NCI-H2107 (cell line): ENCODE measurements at places on chromosomes 4 and X.

- no peak for DNase-seq
These were observed 15.3 kb downstream of the RTL3 start for GRCh38 chrX:78643874-78644273.

- DNase-seq, result no peak
These were observed 108.5 kb downstream of the FAM53A start for GRCh38 chr4:1575418-1576303.

DNA sequence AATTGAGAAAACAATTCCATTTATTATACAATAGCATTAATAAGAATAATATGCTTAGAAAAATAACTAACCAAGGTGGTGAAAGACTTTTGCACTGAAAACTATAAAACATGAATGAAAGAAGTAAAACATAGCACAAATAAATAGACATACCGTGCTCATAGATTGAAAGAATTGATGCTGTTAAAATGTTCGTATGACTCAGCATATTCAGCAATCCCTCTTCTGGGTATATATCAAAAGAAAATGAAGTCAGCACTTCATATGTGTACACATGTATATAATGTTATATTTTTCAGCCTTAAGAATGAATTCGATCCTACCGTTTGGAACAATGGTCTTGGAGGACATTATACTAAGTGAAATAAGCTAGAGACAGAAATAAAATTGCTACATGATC is 716.3 kb downstream of the GLUD2 start:
- DNase-seq, result no peak

- DNase-seq, result no peak
These were observed 282.7 kb upstream of the TAPT1 start for GRCh38 chr4:16508968-16509367.

DNA sequence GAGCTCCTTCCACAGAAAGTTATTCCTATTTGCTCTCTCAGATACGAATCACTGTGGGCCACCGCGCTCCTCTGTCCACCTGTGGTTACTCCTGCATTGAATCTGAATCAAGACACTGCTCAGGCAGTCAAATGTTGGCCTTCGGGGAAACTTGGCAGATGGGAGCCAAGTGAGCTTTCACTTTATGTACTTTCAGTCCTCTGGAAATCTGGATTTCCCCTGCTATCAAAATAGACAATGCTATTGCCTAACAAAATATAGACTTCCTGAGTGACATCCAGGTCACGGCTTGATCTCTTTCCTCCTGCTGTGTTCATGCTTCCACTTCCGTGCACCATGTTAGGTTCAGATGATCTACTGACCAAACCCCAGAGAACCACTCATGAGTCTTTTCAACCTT is 43.8 kb downstream of the FHL1 start:
- no peak for DNase-seq

GRCh38 chr4:134787315-134787714 is 585.7 kb upstream of the PABPC4L start:
- no peak for DNase-seq

- DNase-seq, result no peak
These were observed 60.6 kb downstream of the ELOVL6 start for GRCh38 chr4:110137829-110138228.

DNA sequence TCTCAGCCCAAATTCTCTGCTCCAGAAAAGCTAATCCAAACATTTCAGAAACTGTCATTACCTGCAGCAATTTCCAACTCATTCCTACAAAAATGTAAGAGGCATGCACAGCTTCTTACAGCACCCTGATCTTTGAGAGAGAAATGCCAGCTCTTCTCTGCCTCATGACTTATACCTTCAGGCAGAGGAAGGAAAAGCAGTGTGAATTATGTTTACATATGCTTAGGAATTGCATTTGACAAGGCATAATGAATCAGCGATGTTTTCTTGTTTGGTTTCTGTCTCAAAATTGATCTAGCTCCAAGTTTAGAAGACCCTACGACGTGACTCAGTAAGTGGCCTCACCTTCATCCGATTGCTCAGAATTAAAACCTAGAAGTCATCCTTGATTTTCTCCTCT is 21.8 kb upstream of the AGA start:
- no peak for DNase-seq

- DNase-seq, result no peak
These were observed 41.7 kb upstream of the CDKN2AIP start for GRCh38 chr4:183402771-183403170.

GRCh38 chr4:94484818-94485217 is 33.1 kb downstream of the PDLIM5 start:
- DNase-seq, result no peak

GRCh38 chrX:153538424-153538823 is 21.0 kb downstream of the ATP2B3 start:
- no peak for DNase-seq

DNA sequence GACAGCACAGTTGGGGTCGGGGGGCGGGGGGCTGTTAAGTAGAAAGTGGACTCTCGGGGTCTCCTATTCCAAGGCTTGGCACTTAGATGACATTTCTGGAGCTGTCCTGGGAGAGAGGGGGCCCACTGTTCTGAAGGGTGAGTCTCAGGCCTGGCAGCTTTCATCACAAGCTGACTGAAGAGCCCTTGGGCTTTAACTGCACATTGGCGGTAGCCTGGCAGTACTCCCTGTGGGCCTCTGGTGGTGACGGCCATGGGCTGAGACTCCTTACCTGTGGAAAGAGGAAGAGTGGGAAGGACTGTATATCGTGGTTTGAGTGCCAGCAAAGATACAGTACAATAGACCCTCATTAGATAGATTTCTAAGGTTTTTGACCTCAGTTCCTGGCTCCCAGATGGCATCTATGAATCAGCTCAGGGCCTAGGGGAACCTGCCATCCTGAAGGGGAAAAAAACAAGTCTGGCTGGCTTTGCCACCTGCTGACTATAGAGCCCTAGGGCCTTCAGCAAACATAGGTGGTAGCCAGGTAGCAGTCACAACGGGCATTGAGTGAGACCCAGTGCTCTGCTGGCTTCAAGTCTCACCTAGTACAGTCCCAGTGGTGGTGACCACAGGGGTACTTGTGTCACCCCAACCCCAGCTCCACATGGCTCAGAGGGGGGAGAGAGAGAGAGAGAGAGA is 87.9 kb downstream of the ANKRD17 start:
- DNase-seq, result no peak

GRCh38 chr4:150278206-150278605 is 200.0 kb downstream of the DCLK2 start:
- no peak for DNase-seq

DNA sequence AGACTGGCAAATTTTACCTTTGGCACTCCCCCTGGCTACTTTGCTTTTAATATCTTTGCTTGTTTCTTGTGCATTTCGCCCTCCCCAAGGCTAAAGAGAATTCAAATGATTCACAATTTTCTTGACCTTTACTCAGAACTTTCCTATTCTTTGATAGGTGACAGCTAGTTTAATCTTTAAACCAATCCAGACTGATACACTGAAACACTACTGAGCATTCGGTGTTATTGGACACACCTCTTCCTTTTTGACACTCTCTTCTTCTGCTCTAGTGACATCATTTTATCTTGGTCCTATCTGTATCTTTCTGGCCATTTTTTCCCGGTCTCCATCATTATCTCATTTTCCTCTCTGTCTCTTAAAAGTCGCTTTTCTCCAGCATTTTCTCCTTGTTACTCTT is 103.1 kb downstream of the IL1RAPL2 start:
- no peak for DNase-seq

GRCh38 chr4:172356016-172356415 is 542.8 kb downstream of the GALNTL6 start:
- DNase-seq, result no peak

DNA sequence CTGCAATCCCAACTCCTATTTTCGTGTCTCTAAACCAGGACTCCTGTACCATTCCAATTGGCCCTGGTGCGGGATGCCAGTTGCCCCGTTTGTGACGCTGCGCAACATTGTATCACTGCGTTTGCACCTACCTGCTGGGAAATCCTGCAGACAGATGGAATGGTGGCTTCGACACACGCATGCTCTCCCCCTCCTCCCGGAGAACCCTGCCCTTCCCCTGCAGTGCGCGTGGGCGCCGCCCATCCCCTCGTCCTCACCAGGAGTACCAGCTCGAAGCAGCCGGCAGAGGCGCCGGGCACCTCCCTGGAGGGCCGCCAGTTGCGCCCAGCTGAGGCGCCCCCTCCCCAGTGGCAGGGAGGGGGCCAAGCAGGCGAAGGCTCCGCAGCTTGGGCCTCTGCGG is 1.4 kb downstream of the DGKK start:
- no peak for DNase-seq

DNA sequence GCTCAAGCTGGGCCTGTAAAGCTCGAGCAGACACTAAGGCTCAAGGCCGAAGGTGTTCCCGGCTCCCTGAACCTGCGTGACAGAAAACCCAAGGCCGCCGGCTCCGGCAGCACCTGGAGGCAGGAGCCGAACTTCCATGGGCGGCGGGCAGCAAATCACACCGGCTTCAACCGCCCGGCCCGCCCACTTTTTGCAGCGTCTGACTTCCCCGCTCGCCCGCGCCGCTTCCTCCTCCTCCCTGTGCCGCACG is 940 bp upstream of the NSD2 start:
- peak; percentile 51 for DNase-seq

GRCh38 chr4:111562826-111563225 is 582.4 kb upstream of the FAM241A start:
- no peak for DNase-seq

- DNase-seq, result no peak
These were observed 75.1 kb downstream of the CEP44 start for GRCh38 chr4:174358829-174359228.

- DNase-seq, result peak; percentile 17
These were observed 16.9 kb upstream of the ANOS1 start for GRCh38 chrX:8748855-8749254.

GRCh38 chr4:172220679-172221078 is 407.5 kb downstream of the GALNTL6 start:
- no peak for DNase-seq

- no peak for DNase-seq
These were observed 60.8 kb downstream of the USP9X start for GRCh38 chrX:41145920-41146608.

- no peak for DNase-seq
These were observed 129.1 kb upstream of the PACRGL start for GRCh38 chr4:20570981-20571715.

GRCh38 chr4:48227662-48228061 is 42.0 kb downstream of the TEC start:
- DNase-seq, result no peak

GRCh38 chrX:68719904-68720614 is 72.6 kb downstream of the STARD8 start:
- DNase-seq, result no peak

GRCh38 chr4:106670976-106671375 is 302.4 kb upstream of the GIMD1 start:
- DNase-seq, result no peak
